ENCODE measurements at places on chromosomes 3 and 15.

GRCh38 chr15:77502379-77503095 lies 81.8 kb downstream of the HMG20A start:
- no peak for DNase-seq

- DNase-seq, result no peak
Measured at GRCh38 chr15:84773716-84774115, 25.3 kb downstream of the ZNF592 start.

DNA sequence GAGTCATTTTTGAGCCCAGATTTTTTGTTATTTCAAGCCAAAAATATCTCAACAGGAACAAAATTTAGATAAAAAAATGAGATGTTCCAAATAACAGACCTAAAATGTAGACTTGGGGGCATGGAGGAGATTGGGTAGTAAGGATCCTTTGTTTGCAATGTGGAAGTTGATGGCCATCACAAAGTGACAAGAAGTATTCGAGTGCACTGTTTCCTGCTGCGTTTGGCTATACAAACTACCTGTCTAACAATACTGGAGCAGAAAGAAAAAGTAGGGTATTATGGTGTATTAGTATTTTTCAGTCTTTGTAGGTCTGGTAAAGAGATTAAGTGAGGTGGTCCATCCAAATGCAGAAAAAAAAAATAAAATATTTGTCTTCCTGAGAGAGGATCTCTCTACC lies 284.2 kb downstream of the C3orf38 start:
- DNase-seq, result no peak

DNA sequence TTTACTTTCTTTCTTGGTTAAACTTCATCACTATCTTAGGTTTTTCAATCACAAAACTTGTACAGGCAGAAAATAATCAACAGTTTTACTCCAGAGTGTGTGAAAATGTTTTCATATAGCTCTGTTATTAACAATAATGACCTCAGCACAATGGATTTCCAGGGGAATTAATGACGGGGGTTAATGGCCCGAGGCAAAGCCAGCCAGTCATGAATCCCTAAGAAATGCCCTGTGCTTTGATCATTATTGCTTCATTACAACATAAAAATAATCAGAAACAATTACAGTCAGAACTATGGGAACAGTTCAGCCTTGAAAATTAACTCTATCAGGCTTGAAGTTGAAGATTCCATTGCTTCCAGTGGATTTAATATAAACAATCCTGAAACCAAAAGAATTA lies 875.4 kb downstream of the ROBO2 start:
- DNase-seq, result no peak

DNA sequence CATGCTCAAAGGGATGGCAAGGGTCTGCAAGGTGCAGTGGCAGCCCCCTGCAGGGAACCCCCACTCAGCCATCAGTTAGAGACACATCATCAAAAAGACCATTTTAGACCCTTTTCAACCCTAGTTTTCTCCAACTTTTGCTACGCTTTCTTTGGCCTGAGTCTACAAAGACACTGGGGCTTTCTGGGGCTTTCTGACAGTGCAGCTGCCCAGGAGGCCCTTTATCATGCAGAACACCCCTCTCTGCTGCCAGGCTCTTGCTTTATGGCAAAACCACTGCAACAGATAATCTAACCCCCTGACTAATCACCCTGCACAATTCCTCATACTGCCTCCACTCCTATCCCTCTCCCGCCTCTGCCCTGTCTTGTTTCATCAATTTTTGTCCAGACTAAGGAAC lies 2.4 kb downstream of the NMNAT3 start:
- DNase-seq, result no peak

- no peak for DNase-seq
Measured at GRCh38 chr3:67090474-67090873, 92.4 kb downstream of the KBTBD8 start.

DNA sequence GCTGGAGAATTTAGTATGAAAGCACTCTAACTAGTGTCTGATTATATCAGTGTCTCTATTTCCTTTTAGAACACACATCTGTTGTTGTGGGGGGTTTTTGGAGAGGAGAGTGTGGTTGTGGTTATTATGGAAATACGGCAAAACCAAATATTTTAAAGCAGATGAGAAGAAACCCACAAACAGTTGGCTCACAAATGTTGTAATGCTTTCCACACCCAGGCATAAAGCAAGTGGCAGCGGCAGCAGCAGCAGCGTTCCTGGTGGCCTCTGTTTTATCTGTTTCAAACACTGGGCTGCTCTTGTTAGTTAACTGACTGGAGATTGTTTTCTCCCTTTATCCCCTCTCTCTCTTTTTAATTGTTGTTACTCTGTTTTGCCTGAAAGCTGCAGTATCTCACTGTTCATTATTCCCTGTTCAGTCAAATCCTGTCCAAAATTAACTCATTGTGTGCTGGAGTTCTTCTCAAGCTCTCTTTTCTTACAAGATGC lies 1045.5 kb upstream of the NR2F2 start:
- no peak for DNase-seq

GRCh38 chr3:55770077-55770476 lies 283.0 kb upstream of the WNT5A start:
- no peak for DNase-seq

GRCh38 chr15:58484791-58485600 lies 53.2 kb downstream of the LIPC start:
- DNase-seq, result no peak

- DNase-seq, result no peak
Measured at GRCh38 chr3:99809565-99809964, 8.1 kb upstream of the CMSS1 start.

- DNase-seq, result no peak
Measured at GRCh38 chr3:115982108-115982507, 358.8 kb downstream of the GAP43 start.

DNA sequence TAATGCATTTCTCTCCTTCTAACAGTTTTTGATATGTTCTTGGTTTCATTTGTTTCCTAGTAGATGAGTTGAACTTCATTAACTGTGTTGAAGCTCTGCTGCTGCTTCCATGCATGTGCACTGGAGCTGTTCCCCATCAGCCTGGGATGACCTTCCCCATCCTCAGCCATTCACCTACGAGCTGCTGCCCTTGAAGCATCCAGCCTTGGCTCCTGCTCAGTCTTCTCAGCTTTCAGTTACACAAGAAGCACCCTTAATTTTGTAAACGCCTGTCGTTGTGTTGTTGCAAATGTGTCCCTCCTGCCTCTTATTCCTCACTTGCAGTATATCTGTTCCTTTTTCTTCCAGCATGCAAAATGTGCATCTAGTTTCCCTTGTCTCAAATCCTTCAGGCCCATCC lies 8.5 kb upstream of the ZXDC start:
- no peak for DNase-seq
